Non-pigmented ciliary epithelial cell (primary cell): ENCODE measurements at places on chromosomes 5 and 9.

DNA sequence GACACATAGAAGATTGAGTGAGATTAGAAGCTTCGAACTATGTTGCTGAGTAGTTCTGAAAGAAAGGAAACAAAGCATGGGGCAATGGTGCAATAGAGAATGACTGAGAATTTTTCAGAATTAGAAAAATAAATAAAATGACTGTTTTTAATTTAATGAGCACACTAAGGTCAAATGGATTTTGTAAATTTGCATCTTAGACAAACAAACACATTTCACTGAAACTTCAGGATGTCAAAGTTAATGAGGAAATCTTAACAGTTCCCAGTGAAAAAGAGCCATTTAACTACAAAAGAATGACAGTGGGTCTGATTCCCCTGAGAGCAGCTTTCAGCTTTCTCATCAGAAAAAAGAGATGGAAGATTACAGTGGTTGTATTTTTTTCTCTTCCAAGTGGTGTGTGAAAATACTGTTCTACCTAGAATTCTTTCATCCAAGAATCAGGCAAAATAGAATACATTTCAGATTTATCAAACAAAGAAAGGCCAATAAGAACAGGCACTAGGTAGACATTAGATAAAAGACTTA lies 591.9 kb downstream of the SEMA5A start:
- DNase-seq: no peak

- no peak for DNase-seq
Measured at GRCh38 chr5:123987956-123988355, 476.0 kb downstream of the CSNK1G3 start.

GRCh38 chr9:127446713-127447415 lies 4.3 kb downstream of the RPL12 start:
- no peak for DNase-seq

DNA sequence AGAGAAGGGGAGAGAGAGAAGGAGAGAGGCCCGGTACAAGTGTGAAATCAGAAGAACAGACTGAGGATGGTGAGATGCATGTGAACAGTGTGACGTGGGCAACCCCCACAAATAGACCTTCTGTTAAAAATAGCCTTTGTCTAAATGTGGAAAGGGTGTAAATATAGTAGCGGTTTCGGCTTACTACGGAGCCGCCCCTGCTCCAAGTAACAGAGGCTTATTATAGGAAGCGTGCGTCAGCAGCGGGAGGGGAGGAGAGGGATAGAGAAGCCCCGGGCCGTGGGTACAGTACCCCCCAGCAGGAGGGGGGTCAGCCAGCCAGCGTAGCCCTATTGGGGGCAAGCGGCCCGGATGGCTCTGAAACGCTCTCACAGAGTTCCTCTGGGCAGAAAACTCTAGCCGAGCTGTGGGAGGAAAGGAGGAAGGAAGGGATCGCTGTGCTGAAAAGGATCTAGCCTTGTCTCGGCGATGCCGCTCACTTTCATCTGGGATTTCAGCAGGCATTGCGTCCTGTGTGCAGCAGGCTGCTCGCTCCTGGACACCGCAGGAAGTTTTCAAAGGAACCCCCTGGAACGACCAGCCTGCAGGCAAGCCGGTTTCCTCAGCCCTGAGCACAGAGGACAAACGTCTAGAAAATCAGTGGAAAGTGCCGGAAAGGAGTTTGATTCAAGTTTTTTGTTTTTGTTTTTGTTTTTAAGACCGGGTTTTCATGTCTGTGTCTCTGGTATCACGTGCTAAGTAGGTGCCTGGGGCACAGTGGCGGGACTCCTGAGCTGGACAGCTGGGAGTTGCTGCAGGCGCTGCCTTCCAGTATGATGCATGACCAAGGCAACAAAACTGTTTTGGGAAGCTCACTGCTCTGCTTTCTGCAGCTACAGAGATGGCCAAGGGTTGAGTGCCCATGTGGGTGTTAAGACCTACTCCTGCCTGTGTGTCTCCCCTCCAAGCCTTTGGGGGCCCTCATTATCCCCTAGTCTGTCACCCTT lies 146.6 kb downstream of the SEC61B start:
- DNase-seq: no peak

DNA sequence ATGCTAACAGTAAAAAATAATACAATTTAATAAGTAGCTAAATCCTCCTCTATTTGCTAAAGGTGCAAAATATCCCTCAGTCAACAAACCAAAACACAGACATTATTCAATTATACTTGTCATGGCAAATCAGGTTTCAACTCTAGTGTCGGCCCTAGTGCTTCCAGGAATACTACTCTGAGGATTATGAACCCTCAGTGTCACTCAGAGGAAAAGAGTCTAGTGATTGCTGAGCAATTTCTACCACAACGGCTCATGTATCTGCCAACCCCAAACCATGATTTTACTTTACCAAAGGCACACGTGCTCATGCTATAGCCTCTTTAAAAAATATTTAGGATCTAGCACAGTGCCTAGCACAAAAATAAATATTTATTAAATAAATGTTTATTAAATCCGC lies 21.0 kb downstream of the RICTOR start:
- DNase-seq: no peak

GRCh38 chr9:126617823-126618165 lies 4.1 kb downstream of the LMX1B start:
- no peak for DNase-seq

DNA sequence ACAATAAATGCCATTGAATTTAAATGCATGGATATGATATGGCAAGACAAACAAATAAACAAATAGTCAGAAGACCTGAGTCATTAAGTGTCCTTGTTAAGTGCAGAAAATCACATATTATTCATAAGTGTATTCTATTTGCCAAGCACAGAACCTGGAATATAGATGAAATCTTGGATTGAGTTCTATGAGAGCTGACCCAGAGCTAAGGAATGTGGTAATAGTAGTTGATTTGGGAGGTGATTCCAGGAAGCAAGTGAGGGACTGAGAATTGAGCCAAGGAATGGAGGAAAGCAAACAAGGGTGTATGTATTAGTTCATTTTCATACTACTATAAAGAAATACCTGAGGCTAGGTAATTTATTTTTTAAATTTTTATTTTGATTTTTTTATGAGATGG lies 208.9 kb downstream of the TRIM32 start:
- DNase-seq: no peak

GRCh38 chr9:117233016-117233415 lies 181.8 kb downstream of the ASTN2 start:
- DNase-seq: no peak

DNA sequence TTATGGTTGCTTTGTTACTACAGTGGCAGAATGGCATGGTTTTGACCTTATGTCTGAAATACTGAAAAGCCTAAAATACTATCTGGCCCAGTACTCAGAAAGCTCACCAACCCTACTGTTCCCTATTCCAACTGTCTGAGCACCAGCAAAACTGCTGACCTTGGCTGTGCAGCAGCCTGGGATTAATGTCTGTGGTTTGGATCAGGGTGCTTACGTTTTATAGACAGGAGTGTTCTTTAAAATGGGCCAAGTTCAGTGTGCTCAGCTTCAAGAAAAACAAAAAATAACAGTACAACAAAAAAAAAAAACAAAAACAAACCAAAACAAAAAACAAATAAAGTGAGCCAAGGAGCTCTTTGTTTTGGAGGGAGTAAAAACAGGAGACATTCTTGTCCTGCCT lies 36.4 kb downstream of the SLC28A3 start:
- no peak for DNase-seq

DNA sequence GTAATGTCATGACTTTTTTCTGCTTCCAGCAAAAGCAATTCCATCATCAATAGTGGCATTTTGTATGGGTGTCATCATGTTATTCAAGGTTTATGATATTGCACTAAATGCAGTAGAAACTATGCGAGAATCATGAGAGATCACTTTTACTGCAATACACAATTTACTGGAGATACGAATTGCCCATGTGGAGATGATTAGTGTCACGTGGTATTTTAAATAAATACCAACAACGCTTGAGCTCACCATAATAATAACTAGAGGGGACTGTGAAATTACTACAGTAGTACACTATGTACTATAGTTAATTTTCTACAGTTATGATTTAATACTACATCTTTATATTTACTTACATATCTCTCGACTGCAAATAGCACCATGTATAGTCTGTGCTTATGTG lies 49.7 kb downstream of the FAM174A start:
- DNase-seq: no peak

DNA sequence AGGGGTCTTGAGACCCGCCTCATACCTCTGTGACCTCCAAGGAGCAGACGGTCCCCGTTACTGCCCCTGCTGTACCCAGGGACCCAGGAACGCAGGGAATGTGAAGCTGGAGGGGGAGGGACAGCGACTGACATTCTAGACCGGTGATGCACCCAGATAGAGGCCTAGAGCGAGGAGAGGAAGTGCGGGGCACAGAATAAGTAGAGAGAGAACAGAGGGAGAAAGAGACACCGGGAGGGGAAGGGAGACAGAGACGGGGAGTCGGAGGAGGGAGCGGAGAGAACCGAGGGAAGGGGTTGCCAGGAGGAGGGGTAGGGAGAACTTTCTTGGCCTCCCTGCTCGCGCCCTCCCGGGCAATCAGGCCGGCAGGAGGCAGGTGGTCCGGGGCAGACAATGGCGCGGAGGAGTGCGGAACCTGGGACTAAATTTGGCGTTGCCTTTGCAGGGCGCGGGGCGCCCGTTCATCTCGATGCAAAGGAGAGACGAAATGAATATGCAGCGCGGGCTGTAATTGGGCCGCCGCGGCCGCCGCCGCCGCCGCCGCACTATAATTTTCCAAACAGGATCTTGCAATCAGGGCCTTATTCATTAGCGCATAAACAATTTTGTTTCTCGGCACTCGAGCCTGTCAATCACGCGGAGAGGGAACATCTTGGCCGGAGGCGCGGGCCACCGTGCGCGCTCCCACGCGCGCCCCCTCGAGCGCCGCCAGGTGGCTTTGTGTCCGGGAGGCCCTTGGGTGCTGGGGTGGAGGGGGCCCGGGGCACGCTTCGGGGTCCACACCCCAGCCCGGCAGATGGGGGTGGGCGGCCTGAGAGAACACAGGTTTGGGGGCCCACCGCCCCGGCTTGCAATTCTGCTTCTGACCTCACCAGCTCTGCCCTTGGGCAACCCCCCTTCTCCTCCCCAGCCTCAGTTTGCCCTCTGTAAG lies 33.0 kb downstream of the NDUFA8 start:
- no peak for DNase-seq

DNA sequence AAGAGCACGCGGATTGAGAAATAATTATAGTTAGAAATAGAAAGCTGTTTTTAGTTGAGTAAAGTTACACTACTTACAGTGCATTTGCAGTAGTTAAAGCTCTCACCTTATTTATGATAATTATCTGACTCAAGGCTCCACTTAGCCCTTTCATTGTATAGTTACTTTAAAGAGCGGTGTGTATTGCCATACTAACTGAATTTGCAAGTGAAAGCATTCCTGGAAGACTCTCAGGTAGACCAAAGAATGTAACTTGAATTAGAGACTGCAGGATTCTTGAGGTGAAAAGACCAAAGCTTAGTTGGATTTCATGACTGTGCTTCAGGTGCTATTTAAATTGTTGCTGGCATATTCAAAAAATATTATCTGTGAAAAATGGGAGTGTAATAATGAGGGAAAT lies 4.2 kb upstream of the RASA1 start:
- no peak for DNase-seq

GRCh38 chr9:128735373-128735772 lies 11.4 kb upstream of the ZDHHC12 start:
- no peak for DNase-seq

GRCh38 chr9:70352356-70352755 lies 62.1 kb downstream of the KLF9 start:
- DNase-seq: no peak

DNA sequence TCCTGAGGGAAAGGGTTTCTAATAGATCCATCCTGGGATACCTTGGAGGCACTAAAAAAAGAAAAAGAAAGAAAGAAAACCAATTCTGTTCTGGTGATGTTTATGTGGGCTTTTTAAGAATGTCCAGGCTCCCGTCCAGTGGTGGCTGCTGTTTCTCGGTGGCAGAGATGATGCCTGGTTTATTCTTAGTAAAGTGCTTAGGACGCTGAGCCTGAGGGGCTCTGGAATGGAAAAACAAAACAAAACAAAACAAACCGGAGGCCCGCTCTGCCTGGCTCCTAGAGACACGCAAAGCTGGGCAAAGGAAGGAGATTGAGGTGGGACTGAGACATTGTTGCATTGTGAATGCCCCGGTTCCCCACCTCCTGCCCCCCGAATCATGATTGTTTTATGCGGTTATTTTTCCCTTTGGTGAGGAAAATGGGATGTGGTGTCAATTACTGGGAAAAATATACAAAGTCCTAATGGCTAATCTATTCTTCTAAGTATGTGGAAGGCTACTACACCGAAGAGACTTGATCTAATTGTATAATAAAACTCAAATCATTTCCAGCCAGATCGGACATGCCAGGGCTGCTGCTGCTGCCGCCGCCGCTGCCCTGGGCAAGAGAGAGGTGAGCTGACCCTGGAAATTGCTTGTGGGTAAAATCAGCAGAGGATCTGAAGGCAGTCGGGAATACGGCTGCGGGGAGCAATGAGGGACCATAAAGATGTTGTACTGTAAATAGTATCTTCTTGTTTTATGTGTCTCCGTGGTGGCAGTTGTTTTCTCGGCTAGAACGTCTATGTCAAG lies 644.9 kb downstream of the CCDC171 start:
- DNase-seq: no peak

GRCh38 chr5:54148858-54149257 lies 161.5 kb downstream of the ARL15 start:
- no peak for DNase-seq

- no peak for DNase-seq
Measured at GRCh38 chr5:33237471-33237870, 203.3 kb upstream of the TARS1 start.

DNA sequence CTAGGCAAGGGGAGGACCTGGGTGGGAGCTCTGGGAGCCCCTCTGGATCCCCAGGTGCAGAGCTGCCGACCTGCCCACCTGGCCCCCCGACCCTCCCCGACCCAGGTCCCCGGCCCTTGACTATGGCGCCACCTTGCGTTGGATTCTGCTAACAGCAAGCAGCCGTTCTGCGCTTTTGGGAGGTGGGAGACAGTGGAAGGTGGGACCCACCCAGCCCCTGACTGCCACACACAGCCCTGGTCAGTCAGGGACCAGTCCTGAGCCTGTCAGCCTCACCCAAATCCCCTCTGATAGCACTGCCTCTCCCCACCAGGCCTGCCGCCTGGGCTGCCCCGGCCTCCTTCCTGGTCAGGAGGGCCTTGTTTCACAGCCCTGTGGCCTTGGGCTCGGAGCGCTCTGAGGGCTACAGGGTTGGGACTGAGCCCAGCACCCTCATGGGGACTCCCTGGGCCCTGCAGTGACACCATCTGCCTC lies 77.9 kb downstream of the HMCN2 start:
- no peak for DNase-seq

DNA sequence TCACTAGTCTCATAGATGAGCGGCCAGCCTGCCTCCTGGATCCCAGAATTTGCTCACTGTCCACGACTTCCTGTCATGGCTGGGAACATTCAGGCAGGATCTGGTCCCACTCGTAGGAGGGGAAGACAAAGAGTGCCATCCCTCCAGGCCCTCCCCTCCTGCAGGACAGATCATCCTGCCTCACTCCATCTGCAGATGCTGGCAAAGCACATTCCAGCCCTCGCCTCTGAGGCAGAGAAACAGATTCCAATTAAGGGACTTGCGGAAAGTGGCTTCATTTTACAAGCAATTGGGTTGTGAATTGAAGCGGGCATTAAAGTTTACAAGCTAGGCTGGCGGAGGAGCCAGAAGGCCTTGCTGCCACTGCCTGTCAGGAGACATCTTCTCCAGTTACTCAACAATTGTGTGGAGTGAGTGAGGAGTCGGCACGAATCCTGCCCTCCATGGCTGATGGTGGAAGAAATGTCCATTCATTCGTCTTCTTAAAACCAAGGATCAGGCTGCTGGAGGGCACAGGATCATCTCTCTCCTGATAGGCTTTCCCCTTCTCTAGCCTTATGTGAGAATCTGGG lies 41.8 kb upstream of the KCNMB1 start:
- DNase-seq: no peak

- DNase-seq: no peak
Measured at GRCh38 chr9:131960851-131961495, 118.7 kb downstream of the MED27 start.

- no peak for DNase-seq
Measured at GRCh38 chr5:160092960-160093707, 26.1 kb downstream of the PWWP2A start.
